ENCODE measurements at places on chromosomes 7 and 10.

DNA sequence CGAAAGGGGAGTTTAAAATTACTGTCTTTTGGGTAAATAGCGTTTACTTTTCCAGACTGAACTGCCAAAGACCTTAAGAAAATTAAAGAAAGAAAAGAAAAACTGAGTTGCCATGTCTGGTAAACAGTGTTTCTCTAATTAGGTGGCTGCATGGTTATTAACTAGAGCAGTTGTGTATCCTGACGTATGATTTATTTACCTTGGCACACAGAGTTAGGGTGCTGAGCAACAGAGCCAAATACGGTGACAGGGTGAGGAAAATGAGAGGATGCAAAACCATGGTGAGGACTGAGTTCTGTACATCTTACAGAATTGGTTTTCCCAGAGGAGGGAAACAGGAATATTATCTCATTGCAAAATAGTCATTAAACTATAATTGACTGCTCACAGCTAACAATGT is 546.4 kb upstream of the FZD8 start:
- DNase-seq = no peak

- no peak for DNase-seq
Observed at GRCh38 chr10:73759512-73760115, 15.4 kb downstream of the SEC24C start.

- DNase-seq = no peak
Observed at GRCh38 chr10:37774351-37774750, 83.1 kb downstream of the ZNF248 start.

DNA sequence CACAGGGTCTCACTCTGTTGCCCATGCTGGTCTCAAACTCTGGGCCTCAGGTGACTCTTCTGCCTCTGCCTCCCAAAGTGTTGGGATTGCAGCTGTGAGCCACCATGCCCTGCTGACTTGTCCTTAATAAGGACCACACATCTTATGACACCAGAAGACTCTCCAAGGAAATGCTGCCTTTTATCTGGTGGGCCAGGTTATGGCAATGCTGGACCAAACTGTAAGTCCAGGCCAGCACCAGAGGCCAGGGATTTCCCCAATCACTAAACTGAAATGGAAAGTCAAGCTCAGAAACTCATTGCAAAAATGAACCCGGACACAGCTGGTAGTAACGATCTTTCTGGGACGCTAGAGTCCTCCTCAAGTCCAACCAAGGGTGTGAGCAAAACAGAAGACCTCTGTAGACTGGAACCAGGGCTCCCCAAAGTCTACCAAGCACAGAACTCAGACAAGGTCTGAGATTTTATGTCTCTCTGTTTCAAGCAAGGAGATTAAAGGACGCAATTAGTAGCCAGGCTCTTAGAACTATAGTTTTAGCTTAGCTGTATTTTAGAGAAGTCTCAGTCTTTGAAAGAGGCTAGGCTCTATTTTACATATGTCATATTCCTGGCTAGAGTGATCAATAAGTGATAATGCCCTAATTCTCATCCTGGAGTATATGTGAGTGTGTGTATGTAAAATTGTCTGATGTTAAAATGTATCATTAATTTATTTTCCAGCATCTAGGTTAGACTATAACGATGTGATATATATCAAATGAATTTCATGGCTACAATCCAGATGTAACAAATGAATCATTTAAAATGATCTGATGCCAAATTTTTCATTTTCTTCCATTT is 74.0 kb upstream of the ITGB1 start:
- DNase-seq = no peak

DNA sequence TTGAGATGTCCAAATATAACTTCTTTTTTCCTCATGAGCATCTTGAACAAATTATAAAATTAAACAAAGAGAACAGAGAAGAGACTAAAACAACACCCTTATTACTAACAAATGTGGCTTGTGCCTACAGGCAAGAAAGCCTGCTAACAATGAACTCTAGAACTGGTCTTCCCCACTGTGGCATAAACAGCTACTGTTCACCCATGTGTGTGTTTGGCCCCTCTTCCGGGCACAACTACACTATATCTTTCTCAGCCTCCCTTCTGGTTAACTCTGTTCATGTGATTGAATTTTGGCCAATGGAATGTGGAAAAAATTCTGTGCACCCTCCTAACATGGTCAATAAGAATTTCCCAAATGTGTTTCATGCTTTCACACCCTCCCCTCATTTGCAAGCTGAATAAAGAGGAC is 117.0 kb downstream of the KBTBD2 start:
- no peak for DNase-seq

- no peak for DNase-seq
Observed at GRCh38 chr7:28433039-28433438, 20.7 kb downstream of the CREB5 start.

- DNase-seq = no peak
Observed at GRCh38 chr10:44425466-44425865, 40.6 kb upstream of the CXCL12 start.

Data from cerebellar cortex (tissue), 1 donor.